ENCODE measurements at places on chromosomes 5 and 9. TPM values are rescaled to one million over a fixed set of nuclear protein-coding genes. Genes with fewer than 3 reads are reported as not detected.

Gene AFAP1L1
- total RNA-seq: 0.18 TPM

DNA sequence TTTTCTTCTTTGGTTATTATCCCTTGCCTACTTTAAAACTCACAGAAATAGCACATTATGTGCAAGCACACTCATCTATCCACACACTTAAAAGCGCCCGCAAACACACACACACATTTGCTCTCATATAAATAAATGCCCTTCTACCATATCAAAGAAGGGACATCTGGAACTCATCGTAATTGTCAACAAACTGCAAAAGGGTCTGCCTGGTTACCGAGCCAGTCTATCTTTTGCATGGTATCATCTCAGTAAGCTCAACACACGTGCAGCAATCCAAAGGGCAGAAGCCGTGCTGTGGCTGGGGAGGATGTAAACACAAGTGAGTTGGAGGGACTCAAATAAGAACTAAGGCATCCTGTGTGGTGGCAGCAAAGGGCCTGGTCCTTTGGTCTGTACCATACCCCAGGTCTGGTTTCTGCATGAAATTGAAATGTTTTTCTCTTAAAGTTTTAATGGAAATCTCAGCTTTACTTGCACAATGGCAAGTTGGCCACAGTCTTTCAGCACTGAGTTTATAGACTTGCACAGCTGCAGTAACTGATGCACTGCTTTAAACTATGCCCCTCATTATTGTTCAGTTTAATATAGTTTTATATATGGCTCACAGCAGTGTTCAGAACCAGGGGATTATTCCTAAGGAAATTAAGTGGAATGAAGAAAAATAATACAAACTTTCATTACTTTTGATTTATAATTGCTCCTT, 331.0 kb downstream of the ADAMTS6 start:
- no peak for DNase-seq
- H3K27ac ChIP-seq: no peak overlapping the region
- H3K36me3 ChIP-seq: no peaks in the 10 kb centered on the region
- no peaks in the 10 kb centered on the region for H3K4me1 ChIP-seq
- no peak overlapping the region for H3K4me3 ChIP-seq

Gene SELENOP
- 1.2 TPM for total RNA-seq

GRCh38 chr9:21825637-21826036, 23.2 kb downstream of the MTAP start:
- H3K4me1 ChIP-seq: no peaks in the 10 kb centered on the region
- no peaks in the 10 kb centered on the region for H3K27me3 ChIP-seq
- DNase-seq: no peak
- H3K36me3 ChIP-seq: peaks cover 15% of the 10 kb centered on the region
- no peak overlapping the region for H3K27ac ChIP-seq

Gene LRRTM2
- total RNA-seq: not detected
